ENCODE measurements at places on chromosomes 6 and 20.

DNA sequence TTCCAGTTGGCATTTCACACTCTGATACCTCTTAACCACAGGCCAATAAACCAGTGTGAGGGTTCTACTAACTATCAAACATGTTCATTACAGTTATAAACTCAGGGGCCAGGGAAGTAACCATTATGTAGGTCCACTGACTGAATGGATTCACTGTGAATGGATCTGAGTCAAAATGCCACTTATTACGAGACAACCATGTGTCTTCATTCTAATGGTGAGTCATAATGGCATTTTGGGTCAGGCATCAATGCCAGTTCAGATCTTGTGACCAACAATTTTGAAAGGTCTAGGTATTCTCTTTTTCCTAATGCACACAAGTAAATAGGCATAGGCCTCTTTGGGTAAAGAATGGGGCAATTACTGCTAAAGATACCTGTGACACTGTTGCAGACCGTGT lies 112.2 kb upstream of the HEY2 start:
- DNase-seq = no peak

- no peak for DNase-seq
These were observed 84.6 kb downstream of the DCDC2 start for GRCh38 chr6:24273096-24273870.

GRCh38 chr6:161088676-161089328 lies 97.2 kb downstream of the MAP3K4 start:
- DNase-seq = no peak

- peak; percentile 2 for DNase-seq
These were observed 26.7 kb upstream of the TFAP2B start for GRCh38 chr6:50791900-50792508.

DNA sequence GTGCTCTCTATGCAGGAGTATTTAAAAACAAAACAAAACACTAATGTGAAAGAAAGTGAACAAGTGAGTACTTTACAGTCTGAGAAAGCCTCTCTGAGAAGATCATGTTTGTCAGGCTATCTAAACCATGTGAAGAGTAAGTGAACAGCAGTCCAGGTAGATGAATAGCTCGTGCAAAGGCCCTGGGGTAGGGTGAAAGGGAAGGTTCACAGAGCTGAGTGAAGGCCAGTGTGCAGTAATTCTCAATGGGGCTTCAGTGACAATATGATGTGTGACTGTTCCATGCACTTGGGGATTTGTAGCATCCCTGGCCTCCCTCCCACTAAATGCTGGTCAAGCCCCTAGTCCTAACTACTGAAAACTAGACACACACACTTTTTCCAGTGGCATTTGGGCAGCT lies 488.9 kb upstream of the JARID2 start:
- DNase-seq = no peak

- no peak for DNase-seq
These were observed 283.6 kb downstream of the PTPRT start for GRCh38 chr20:42906120-42906519.

- DNase-seq = no peak
These were observed 42.7 kb downstream of the ANKRD6 start for GRCh38 chr6:89475634-89476033.

DNA sequence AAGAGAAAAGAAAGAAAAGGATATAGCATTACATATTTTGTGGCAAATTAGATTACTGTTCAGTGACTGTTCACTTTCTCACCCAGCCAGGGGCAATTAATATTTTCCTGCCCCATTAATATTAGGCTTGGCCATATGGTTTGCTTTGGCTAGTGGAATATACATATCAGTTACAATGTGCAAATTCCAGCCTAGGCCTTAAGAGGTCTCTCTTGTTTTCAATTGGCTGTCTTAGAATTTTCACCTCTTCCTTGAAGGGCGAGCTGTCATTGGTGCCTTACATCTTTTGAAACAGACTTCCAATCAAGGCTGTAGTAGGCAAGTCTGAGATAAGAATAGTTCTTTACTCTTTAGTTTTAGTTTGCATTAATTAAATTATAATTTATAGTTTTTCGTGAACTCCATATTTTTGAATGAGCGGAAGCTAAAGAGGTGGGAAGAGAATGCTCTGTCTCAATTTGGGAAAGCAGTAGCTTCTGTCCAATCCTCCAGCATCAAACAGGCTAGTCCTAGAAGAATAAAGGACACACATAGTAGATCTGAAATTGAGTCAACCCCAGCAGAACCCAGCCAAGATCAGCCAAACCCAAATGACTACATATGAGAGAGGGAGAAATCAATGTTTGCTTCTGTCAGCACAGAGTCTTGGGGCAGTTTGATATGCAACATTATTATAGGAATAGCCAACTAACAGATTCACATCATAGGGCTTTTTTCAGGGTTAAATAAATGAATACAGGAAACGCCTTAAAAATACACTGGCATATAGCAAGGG lies 6.3 kb upstream of the CSNK2A1 start:
- DNase-seq = no peak

GRCh38 chr20:63163596-63164483 lies 52.1 kb downstream of the YTHDF1 start:
- DNase-seq = no peak

- DNase-seq = no peak
These were observed 1.9 kb downstream of the RRBP1 start for GRCh38 chr20:17679941-17680835.

GRCh38 chr6:143822584-143823024 lies 20.5 kb upstream of the LTV1 start:
- no peak for DNase-seq

GRCh38 chr20:13009682-13010406 lies 1.1 kb downstream of the SPTLC3 start:
- DNase-seq = peak; percentile 45

DNA sequence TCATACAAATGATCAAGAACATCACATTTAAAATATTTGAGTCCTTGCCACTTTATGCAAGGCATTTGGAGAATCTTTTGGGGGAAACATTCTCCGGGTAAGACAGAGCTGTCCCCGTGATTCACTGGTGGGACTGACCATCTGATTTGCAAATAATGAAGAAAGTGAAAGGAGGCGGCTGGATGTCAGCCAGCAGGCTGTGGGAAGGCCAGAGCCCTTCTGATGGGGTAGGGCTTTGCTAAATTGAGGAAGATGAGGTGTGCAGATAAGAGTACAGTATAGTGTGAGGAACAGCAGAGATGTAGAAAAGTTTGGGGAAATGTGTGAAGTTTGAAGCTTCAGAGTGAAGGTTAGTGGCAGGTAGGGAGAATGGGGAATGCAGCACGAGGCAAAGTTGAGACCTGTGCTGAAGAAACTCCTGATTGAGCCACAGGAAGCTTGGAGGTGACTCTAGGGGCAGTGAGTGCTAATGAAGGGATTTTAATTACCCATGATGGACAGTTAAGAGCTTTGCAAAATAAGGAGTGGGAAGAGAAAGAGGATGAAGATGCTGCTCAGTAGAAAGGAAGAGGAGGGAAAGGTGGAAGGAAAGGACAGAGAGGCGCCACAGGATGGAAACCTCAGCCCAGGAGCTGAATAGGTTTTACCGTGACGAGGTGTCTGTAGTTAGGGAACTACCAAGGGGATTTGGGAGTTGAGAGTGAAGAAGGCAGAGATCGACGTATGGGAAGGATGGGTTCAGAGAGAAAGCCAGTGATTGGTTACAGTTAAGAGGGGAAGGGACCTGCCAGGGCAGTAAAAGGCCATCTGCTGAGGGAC lies 68.7 kb downstream of the SNX9 start:
- no peak for DNase-seq

- no peak for DNase-seq
These were observed 109.0 kb downstream of the SULF2 start for GRCh38 chr20:47676219-47676721.

DNA sequence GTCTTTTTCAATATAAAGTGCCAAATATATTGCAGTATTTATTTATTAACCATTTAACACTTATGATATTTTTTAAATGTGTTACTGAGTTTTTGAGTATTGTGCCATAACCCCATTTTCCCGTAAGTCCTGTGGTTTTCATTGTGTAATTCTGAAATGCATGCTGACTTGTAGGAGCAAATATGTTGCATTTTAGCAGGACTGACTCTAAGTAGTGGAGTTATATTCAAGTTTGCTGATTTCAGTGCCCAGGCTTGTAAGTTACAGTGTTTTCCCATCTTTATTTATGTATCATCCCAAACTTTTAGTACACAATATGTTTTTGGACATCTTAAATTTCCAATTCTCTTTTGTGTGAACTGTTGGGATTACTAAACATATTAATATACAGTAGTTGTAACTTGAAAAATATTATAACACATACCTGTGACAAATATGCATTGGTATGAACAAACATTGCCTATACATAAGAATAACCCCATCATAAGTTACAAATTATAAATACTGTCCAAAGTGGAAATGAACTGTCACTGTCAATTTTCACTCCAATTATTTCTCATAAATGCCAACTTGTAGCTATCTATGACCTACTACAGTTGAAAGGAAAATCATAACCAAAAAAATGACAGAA lies 179.3 kb upstream of the RUNX2 start:
- DNase-seq = no peak

GRCh38 chr6:43541774-43542471 lies 25.0 kb downstream of the POLR1C start:
- no peak for DNase-seq

- DNase-seq = no peak
These were observed 5.1 kb downstream of the PEX6 start for GRCh38 chr6:42973926-42974325.

GRCh38 chr6:9307786-9308185 lies 872.4 kb upstream of the SLC35B3 start:
- DNase-seq = no peak
